GM13977 (cell line): ENCODE measurements at places on chromosomes 7 and 10.

DNA sequence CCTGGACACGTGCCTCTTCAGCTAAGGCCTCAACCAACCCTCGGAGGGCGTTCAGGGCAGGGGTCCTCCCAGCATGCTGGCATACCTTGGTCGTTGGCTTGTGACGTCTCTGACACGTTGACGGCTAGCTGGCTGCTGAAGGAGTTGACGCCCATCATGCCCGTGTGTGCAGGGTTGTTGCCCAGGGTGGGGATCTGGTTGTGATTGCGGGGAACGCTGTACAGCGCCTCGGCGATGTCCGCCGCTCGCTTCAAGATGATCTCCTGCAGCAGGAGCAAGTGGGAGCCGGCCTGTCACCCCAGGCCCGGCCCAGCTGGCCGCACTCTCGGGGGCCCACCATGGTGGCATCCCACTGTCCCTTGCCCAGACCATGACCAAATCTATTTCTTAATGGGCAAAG is 122.0 kb downstream of the EBF3 start:
- no peak for DNase-seq

- DNase-seq: no peak
Observed at GRCh38 chr7:102119925-102120324, 166.7 kb upstream of the SH2B2 start.

DNA sequence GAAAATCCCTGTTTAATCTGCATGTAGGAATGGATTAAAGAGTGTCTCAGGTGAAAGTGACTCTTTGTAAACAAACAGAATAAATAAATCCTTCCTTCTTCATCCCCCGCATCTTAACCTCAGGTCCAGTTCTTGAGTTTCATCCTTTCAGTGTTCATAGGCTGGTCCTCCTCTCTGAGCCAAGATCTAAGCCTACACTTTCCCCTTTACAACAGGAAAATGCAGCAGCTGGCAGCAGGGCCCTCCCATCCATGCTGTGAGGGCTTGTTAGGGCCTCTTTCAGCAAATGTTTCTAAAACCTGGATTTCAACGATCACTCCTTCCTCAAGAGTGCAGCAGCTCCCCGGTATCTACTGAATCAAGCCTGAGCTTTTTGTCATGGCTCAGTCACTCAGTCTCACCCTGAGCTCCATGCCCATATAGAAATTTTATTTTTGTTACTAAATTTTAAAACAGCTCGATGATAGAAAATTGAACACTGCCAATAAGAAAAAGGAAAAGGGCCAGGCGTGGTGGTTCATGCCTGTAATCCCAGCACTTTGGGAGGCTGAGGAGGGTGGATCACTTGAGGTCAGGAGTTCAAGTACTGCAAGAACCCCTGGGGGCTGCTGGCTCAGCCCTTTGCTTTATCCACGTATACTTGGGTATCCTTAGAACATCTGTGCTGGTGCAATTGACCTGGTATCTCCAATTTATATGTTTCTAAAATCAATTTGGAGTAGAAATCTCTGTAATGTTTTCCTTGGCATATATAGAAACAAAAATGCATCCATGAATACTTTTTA is 15.6 kb downstream of the BLNK start:
- DNase-seq: no peak

DNA sequence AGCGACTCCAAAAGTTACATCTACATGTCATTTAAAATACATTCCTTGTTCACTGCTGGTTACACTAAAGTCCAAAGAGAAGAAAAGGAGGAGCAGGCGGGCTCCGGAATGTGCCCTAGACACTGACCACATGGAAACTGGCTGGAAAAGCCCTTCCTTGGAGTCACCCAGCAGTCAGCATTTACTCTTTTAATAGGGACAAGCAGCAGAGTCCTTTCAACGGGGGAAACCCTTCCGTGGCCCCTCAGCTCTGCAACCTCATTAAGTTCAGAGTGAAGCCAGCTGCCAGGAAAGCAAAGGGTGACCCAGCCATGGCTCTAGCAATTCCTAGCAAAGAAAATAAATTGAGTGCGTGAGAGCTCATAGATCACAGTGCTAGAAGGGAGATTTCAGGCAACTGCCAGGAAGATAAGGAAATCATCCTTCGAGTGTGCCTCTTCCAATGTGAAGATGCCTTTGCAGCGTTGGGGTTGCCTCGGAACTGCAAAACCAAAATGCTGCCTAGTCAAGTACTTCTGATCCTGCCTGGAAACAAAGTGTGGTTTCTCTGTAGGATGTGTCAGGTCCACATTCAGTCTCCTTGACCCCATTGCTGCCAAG is 101.6 kb downstream of the SORBS1 start:
- no peak for DNase-seq

DNA sequence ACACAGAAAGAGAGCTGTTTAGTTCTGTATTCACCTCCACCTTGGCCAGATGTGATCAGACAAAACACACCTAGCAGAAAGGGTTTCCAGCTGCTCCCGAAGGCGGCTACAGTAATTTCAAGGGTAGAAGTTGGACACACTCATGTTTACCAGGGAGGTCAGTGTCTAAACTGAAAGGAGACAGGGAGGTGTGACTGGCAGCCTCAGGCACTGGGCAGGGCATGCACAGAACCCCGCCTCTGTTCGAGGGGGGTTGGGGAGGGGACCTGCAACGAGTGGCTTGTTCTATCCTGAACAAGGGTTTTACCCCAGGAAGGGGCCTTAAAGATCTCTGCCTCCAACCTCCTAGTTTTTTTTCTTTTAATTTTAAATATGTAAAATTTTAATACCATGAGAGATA is 49.6 kb downstream of the BPGM start:
- no peak for DNase-seq

DNA sequence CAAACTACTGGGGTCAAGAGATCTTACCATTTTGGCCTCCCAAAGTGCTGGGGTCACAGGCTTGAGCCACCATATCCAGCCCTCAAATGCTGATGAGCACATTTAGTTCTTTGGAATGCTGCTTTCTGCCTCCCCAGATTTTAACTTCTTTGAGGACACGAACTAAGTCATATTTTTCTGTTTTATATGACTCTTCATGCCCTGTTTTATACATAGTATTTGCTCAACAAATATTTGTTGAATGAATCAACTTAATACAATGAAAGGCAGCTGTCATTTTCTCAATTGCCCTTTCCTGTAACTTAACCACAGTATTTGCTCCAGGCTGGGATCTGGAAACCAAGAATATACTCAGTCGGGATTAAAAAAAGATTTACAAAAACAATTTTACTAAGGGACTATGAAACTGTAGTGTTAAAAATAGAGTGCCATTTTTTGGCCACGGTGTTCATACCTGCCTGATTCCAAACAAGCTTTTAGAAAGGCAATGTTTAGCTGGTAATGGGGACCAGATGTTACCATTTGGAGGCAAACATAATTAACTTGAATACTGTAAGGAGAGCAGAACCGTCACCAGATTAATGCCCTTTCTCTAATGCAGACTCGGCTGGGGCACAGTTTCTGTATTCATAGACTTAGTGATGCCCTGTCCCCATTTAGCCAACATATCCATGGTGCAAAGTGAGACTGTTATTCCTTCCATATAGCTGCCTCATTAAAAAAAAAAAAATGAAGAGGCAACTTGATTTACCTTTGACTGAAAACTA is 117.6 kb downstream of the NRP1 start:
- DNase-seq: no peak

- DNase-seq: no peak
Observed at GRCh38 chr7:1163121-1163520, 3.1 kb upstream of the ZFAND2A start.

DNA sequence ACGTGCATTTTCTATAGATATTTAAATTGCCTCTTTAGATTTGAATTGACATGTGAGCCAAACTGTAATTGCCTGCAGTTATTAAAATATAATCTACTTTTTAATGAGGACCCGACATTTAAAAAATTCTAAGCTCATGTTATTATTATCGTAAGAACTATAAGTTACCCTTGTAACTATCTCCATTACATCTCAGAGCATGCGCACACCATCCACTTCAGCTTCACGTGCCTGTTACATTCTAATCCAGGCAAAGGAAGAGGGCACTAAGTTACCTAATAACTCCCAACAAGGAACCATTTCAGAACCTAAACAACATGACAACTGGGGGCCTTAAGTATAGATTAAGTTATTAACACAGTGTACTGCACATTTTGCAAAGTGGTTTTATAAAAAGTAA is 509.0 kb upstream of the DPP6 start:
- no peak for DNase-seq

DNA sequence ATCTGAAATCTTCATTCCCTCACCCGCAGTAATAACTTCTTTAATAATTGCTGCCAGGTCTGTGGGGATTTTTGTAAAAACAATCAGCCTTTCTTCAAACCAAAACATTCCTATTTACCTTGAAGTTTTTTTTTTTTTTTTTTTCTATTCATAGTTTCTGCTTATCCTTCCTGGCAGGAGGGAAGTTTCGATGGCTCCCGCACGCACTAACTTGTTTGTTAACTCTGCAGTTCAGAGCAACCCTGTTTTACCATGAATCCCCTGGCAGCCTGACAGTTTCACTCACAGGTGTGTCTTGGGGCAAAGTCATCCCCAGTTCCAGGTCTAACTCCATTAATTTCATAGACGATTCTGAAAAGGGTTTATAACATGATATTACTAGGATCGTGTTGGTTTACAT is 149.3 kb downstream of the KLF6 start:
- no peak for DNase-seq

DNA sequence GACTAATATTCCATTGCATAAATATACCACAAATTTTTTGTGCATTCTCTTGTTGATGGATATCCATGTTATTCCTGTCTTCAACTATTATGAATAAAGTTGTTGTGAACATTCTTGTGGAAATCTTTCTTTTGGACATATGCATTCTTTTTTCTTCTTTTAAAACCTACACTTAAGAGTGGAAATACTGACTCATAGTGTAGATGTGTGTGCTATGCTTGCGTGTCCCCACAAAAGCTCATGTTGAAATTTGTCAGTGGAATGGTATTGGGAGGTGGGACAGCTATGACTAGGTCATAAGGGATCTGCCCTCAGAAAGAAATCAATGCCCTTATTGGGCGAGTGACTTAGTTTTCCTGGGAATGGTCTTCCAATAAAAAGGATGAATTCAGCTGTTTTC is 203.6 kb upstream of the PRSS58 start:
- DNase-seq: no peak

DNA sequence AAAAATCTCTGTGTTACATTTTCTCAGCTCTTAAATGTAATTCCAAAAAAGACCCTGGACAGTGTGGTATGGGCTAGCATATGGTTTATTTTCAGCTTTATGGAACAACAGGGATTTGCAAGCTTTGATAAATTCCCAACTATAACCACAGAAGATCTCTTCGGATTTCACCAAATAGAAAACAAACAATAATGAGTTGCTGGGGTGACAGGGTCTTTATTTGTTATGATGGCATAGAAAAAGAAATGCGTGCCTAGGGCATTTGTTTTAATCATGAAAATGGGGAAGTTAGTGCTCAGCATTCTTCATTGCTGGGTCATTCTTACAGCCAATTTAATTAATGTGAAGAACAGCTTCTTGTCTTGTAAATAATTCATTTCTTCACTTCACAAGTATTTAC is 139.0 kb downstream of the LRRN3 start:
- DNase-seq: no peak

DNA sequence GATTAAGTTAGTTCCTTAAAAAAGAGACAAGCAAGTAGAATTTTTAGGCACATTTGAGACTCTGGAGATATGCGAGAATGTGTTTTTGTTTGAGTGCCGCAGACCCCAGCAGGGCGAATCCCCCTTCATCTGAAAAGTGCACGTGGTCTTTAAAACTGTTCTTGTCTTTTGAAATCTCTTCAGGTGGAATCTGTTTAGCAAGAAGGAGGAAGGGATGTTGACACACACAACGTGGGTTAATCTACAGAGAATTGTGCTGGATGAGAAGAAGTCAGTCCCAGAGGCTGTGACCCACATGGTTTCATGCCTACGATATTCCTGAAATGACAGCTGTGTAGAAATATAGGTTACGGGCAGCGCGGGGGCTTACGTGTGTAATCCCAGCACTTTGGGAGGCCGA is 27.1 kb upstream of the ZFAND2A start:
- DNase-seq: no peak

GRCh38 chr7:16084370-16084769 is 337.0 kb downstream of the CRPPA start:
- DNase-seq: no peak

- peak; percentile 17 for DNase-seq
Observed at GRCh38 chr10:8473205-8473604, 418.7 kb downstream of the GATA3 start.

GRCh38 chr10:80670774-80671173 is 133.1 kb downstream of the SH2D4B start:
- no peak for DNase-seq

DNA sequence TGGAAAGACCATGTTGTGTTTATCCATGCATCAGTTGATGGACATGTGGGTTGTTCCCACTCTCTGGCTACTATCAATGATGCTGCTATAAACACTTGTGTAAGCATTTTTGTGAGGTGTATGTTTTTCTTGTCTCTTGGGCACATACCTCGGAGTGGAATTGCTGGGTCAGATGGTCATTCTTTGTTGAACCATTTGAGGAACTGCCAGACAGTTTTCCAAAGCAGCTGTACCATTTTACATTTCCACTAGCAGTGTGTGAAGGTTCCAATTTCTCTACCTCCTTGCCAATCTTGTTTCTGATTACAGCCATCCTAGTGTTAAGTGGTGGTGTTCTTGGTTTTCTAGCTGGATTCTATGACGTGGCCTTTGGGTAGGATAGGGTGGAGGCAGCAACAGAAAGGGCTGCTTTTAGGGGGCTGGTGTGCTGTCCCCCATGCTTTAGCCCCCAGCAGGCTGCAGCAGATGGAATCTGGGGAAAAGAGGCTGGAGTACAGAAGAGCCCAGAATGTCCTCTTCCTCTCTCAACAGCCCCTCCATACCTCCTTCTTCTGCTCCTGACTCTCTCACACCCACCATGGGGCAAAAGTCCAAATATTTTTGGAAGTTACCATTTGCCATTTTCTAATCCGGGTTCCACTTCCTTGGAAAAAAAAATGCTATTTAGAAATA is 352.7 kb downstream of the FRMD4A start:
- no peak for DNase-seq

DNA sequence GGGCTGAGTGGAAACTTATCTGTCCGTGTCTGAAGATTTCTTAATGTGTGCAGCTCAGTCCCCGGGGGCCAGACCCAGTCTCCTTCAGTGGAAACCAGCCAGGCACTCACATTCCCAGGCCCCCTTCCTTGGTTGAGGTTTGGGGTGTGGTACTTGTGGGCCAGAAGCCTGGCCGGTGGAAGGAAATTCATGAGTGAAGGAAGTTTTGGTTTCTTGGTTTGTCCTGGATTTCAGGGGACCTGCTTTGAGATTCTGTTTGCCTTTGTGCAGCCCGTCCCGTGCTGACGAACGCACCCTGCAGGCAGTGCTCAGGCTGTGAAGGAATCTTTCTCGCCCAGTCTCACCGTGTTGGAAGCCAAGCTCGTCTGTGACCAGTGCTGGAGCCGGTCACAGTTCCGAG is 2.9 kb downstream of the INPP5A start:
- no peak for DNase-seq
